Retina (tissue), 1 donor: ENCODE measurements at places on chromosomes 2 and 18.

- no peak for DNase-seq
Measured at GRCh38 chr2:44496130-44496529, 134.4 kb downstream of the CAMKMT start.

DNA sequence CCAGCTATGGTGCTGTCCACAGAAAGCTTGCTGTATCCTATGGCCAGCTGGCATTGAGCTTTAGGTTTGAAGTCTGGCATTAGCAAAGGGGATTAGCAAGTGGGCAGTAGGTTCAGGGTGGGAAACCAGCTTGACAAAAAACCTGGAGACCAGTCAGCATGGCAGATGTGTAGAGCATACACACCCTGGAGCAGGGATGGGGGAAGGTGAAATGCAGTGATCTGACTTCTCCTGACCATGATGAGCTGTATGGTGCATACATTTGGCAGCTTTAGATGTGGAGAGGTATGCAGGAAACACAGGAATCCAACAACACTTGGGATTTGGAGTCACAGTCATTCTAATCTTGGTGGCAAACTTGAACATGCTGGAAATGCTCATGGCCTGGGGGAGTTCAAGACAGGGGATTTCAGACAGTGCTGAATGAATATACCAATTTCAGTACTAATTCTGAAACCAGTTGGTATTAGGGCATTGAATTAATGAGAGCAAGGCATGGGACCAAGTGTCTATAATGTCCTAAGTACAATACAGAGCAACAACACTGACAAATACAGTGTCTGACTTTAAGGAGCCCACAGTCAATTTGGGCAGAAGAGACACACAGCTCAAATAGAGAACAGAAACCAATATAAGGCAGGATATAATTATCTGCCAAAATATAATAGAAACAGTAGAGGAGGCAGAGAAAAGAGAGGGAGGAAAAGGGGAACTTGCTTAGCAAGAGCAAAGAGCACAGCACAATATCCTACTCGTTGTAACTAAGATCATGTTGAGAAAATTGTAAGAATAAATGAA lies 11.8 kb downstream of the ARHGAP15 start:
- DNase-seq: no peak

- DNase-seq: no peak
Measured at GRCh38 chr2:202643012-202643858, 8.5 kb downstream of the FAM117B start.

DNA sequence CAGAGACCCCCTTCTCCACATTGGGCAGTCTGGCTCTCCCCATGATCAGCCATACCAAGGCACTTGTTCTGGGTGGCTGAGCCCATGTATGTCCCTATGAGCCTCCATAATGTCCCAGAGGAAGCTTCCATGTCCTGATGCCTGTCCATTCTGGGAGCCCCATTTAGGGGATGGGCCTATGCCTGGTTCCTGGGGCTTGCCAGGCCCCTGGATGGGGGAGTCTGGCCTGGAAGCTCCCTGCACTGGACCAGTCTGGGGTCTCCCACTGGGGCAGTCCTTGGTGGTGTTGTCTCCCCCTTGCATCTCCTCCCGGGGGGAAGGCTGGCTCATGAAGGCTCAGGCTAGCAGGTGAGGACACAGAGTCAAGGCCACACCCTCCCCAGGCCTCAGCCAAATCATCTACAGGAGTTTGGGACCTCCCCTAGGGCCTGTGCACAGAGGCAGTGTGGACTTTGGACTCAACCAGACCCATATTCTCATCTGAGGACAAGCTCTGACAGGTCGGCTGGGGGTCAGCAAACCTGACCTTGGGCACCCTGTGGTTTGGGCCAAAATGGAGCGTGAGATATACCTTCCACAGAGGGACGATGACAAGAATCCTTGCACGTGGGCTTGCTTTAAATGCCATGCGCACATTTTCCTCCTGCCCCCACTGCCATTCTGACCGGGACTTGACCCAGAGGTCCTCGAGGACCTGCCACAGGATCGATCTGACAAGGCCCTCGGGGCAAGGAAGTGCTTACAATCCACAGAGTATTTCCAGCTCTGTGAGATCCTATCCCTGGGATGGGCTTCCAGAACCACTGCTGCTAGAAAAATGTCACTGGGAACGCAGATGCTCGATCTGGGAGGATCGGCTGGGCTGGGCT lies 38.8 kb downstream of the INHBB start:
- DNase-seq: no peak

DNA sequence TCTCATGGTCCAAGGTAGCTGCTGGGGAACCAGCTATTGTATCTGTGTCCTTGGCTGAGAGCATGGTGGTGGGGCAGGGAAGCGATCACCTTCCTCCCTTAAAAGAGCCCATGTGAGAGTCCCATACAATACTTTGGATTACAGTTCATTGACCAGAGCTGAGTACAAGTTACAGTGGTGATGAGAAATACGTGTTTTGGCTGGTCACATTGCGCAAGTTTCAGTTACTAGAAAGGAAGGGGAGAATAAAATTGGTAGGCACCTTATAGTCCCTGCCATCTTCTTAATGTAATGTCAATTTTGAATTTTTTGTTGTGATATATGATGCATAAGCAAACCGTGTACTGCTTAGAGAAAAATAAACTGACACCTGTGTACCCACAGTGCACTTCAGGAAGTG lies 67.7 kb downstream of the ZNF407 start:
- DNase-seq: no peak
